Astrocyte (in vitro differentiated cells and primary cell): ENCODE measurements at places on chromosomes 7 and 10.
A peak's percentile ranks its signal among the peaks of the same experiment; 100 is the strongest.

GRCh38 chr10:30675791-30676718 is 46.5 kb upstream of the LYZL2 start:
- DNase-seq: no peak

- DNase-seq: no peak
Measured at GRCh38 chr10:36647540-36647939, 477.9 kb upstream of the ANKRD30A start.

- no peak for DNase-seq
Measured at GRCh38 chr7:101556453-101556968, 72.6 kb downstream of the MYL10 start.

DNA sequence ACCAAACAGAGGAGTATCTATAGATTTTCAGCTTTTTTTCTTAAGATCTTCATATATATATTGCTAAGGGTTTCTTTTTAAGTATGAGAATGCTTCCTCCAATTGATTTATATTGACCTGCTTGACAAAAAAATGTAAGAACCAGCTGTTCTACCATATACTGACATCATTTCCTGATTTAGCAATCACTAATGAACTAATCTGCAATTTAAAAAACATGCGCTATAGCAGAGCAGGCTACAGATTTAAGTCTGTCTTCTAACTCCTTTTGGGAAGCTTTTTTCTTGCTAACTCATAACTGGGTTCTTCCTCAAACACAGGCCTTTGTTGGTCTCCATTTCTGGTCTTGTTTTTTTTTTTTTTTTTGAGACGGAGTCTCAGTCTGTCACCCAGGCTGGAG is 33.2 kb downstream of the ABCC2 start:
- no peak for DNase-seq

DNA sequence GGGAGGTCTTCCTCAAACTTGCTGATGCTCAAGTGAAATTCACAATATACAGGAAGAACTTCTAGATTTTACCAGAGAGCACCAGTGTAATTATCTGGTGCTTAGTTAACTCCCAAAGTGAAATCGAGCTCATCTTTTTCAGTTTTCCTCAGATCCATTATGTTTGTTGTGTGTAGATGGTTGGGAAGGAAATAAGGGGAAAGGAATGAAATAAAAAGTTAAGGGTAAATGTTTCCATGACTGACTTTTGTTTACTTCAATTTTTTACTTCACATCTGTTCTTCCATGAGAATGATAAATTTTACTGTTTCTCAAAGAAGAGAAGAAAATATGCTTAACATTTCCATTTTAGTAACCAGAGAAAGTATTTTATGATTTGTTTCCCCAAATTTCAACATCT is 21.3 kb downstream of the FAM107B start:
- no peak for DNase-seq

- peak; percentile 33 for DNase-seq
Measured at GRCh38 chr7:111384065-111384891, 178.0 kb downstream of the IMMP2L start.

DNA sequence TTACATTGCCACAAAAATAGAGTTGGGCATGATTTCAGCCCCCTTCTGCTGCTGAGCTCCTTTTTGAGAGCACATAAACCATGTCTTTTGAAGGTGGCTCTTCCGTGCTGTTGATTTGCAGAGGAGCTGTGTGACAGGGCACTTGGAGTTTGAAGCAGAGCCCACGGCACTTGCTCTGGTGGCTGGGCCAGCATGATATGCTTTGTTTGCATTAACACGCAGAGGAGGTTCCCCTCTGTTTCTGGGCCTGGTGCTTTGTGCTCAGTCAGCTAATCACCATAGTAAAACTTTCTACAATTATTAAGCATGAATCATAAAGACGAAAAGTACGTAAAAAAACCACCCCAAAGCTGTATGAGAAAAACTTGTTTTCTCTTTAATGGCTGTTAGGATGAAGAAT is 40.1 kb downstream of the RBM33 start:
- DNase-seq: no peak

GRCh38 chr10:12107781-12108180 is 21.7 kb upstream of the SEC61A2 start:
- no peak for DNase-seq

GRCh38 chr10:49612513-49613164 is 1.2 kb upstream of the CHAT start:
- no peak for DNase-seq

- DNase-seq: peak; percentile 70
Measured at GRCh38 chr10:97399843-97400545, 1.1 kb downstream of the RRP12 start.

DNA sequence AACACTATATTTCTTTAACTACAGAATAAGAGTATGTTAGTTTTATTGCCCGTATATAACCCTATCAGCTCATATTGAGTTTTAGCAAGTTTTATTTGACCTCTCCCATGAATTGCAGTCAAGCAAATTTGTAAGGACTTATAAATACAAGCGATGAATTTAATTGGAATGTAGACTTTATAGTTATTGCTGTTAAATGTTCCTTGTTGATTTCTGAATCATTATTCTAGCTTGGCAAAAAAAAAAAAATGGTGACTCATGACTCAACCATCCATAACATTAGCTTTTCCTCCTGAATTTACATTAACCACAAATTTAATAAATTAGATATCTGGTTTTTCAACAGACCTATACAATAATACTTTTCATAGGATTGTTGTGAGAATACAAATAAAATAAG is 334.0 kb upstream of the LRRTM3 start:
- peak; percentile 11 for DNase-seq
